ENCODE measurements at places on chromosomes 3 and 15. TPM values are rescaled to one million over a fixed set of nuclear protein-coding genes. Genes with fewer than 3 reads are reported as not detected.

The ZNF502 gene
- 4.6 TPM for total RNA-seq

The SI gene
- total RNA-seq: not detected

The ECE2 gene
- total RNA-seq: 4.8 TPM

The OR5K2 gene
- not detected for total RNA-seq

The CLDN11 gene
- 11.1 TPM for total RNA-seq

The DUSP7 gene
- 39.9 TPM for total RNA-seq

The P2RY14 gene
- total RNA-seq: 0.39 TPM

The GMPPB gene
- total RNA-seq: 34.7 TPM

Data from right cardiac atrium (tissue), 5 donors.